ENCODE measurements at places on chromosomes 12 and 14. TPM values are rescaled to one million over a fixed set of nuclear protein-coding genes. Genes with fewer than 3 reads are reported as not detected.

Gene MORN3
- 6.5 TPM for polyA plus RNA-seq

Gene MGP
- polyA plus RNA-seq, result not detected

Gene KCNC2
- not detected for polyA plus RNA-seq

Gene SLC10A1
- polyA plus RNA-seq, result not detected

Gene PLEKHG7
- not detected for polyA plus RNA-seq

Gene LIN7A
- not detected for polyA plus RNA-seq

Gene KRT1
- 3.4 TPM for polyA plus RNA-seq

Gene PTPRO
- 0.47 TPM for polyA plus RNA-seq

Gene SERPINA9
- not detected for polyA plus RNA-seq

Gene POTEM
- not detected for polyA plus RNA-seq

Gene CFAP251
- polyA plus RNA-seq, result not detected

Gene INHBC
- not detected for polyA plus RNA-seq

Gene PRB2
- polyA plus RNA-seq, result not detected

Gene PRPH
- polyA plus RNA-seq, result not detected

Gene OLR1
- not detected for polyA plus RNA-seq

Gene NEUROD4
- polyA plus RNA-seq, result not detected

Gene TXNRD1
- 30.6 TPM for polyA plus RNA-seq

Gene WNT5B
- not detected for polyA plus RNA-seq

Gene PTPRR
- polyA plus RNA-seq, result not detected

Gene EIF2S3B
- 0.58 TPM for polyA plus RNA-seq

Gene MIP
- 0.07 TPM for polyA plus RNA-seq

Gene CCER1
- not detected for polyA plus RNA-seq

Gene NPFF
- not detected for polyA plus RNA-seq

Gene ARHGEF25
- polyA plus RNA-seq, result not detected

Gene C12orf60
- polyA plus RNA-seq, result 0.95 TPM

Gene ZC2HC1C
- polyA plus RNA-seq, result 1.1 TPM
